NCI-H1105 (cell line): ENCODE measurements at places on chromosomes 2 and 18.

GRCh38 chr2:27024812-27025211 lies 8.0 kb upstream of the TMEM214 start:
- DNase-seq: no peak

GRCh38 chr18:44959013-44959412 lies 278.3 kb downstream of the SETBP1 start:
- no peak for DNase-seq

- no peak for DNase-seq
Measured at GRCh38 chr2:156619021-156619539, 182.9 kb downstream of the GPD2 start.

DNA sequence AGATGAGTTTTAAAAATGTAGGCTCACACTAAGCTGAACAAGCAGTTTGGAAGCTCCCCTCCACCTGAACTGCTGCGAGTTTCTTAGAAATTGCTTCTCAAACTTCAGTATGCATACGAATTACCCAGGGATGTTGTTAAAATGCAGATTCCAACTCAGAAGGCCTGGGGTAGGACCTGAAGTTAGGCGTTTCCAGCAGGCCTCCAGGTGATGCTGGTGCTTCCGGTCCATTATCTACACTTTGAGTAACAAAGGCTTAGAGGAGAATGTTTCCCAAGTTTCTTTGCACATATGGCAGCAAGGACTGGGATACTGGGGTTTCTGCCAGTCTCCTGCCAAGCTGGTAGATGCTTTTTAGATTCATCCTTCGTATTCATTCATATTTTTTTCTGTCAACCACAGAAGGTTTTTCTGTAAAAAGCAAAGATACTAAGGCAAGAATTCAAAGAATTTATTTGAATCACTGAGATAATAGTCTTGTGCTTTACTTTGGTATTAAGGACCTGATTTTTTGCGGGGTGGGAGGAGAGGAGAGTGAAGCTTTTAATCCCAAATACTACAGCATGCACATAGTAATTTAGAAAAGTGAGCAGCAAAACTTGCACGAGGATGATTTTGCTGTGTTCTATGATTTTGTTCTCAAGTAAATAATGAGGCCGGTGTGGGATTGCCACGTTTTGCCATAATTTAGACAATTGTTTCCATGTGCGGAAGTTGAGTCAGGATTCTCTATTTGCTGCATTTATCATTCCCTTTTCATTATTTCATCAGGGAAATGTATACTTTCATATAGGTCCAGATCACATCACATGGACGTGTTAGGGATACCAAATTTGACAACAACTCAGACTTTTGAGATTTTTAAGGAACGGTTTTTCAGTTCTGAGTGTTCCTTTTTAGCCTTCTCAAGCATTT lies 137.6 kb upstream of the SPATS2L start:
- no peak for DNase-seq

DNA sequence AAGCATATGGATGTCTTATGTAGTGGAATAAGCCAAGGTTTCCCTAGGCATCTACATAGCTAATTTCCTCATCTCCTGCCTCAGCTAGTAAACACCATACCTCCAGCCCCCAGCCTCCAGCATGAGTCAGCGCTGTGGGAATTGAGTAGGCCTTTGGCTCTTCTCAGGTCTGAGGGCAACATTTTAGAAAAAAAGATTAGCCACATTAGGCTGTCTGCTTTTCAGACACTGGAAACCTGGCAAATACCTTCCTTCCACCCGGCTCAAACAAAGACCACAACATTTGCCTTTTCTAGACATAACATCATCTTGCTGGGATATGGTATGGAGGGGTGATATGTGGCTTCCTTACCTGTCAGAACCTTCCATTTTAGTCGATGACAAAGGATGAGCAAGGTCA lies 6.1 kb upstream of the CCDC195 start:
- DNase-seq: no peak

DNA sequence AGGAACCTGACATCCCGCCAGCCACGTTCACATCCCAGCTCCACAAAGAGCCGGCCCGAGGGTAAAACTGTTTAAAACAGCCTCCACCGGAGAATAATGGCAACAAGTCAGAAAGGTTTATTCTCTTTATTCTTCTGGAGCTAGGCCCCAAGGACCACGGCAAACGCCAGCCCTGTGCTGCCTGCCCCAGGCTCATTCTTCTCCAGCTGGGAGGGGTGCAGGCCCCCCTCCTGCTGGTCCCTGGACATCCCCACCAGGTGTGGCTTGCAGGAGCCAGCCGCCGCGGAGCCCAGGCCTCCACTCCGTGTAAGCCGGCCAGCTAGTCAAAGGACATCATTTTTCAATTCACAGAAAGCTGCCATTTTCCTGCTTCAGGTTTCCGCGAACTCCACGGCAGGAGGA lies 65.8 kb upstream of the SALL3 start:
- no peak for DNase-seq

GRCh38 chr2:102397209-102397608 lies 25.8 kb upstream of the IL18RAP start:
- no peak for DNase-seq

GRCh38 chr18:47953471-47953931 lies 23.0 kb upstream of the SMAD2 start:
- no peak for DNase-seq

- DNase-seq: no peak
Measured at GRCh38 chr2:241821460-241822263, 12.7 kb downstream of the NEU4 start.

- DNase-seq: no peak
Measured at GRCh38 chr2:42250925-42251324, 81.8 kb downstream of the EML4 start.

GRCh38 chr2:196389670-196390069 lies 218.3 kb upstream of the STK17B start:
- DNase-seq: no peak

GRCh38 chr2:228023619-228024018 lies 152.2 kb downstream of the DAW1 start:
- DNase-seq: no peak

- no peak for DNase-seq
Measured at GRCh38 chr2:10826625-10827024, 14.0 kb upstream of the PDIA6 start.

DNA sequence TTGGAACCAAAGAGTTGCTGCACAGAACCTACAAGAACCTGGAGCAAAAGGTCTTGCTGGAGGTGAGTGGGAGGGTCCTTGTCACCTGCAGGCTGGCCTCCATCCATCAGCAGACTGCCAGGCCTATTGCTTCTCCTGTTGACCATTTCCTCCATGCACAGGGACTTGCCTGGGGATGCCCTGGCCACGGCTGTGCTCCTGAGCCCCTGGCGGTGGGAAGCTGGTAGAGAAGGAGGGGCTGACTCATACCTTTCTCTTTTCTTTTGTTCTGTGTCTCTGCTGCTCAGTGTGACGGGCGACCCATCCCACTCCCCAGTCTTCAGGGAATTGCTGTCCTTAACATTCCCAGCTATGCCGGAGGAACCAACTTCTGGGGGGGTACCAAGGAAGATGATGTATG lies 102.6 kb downstream of the DGKD start:
- DNase-seq: no peak

DNA sequence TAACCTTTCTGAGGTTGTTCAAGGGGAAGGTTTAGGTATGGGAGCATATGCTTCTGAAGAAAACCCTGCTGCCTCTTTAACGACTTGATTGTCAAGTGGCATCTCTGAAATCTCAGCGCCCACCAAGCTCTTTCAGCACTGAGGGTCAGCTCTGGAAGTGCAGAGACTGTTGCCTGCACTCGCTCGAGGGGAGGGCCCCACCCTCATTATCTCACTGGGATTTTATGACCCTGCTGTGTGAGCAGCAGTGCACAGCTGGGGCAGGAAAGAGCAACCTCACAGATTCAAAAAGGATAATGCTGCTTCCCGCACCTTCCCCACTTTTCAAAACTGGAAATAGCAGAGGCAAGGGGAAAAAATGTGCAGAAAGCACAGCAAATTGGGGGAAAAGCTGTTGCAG lies 56.9 kb upstream of the SPRED2 start:
- no peak for DNase-seq

GRCh38 chr2:232388324-232388891 lies 9.9 kb downstream of the ALPP start:
- DNase-seq: no peak

DNA sequence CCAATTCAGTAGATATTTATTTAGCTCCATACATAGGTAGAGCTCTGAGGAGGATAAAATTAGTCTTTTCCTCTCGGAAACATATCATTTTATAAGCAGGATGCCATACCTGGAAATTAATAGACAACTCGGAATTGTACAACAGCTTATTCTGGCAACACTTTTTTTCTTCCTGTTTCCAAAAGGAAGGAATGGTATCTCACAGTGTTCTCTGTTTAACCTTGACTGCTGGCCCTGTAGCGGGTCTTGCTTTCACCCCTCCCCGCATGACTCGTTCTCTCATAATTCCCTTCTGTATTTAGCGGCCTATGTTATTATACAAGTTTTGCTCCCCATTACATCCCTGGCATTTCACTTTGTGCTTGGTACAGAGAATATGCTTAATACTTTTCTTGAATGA lies 2.5 kb upstream of the KYNU start:
- no peak for DNase-seq

DNA sequence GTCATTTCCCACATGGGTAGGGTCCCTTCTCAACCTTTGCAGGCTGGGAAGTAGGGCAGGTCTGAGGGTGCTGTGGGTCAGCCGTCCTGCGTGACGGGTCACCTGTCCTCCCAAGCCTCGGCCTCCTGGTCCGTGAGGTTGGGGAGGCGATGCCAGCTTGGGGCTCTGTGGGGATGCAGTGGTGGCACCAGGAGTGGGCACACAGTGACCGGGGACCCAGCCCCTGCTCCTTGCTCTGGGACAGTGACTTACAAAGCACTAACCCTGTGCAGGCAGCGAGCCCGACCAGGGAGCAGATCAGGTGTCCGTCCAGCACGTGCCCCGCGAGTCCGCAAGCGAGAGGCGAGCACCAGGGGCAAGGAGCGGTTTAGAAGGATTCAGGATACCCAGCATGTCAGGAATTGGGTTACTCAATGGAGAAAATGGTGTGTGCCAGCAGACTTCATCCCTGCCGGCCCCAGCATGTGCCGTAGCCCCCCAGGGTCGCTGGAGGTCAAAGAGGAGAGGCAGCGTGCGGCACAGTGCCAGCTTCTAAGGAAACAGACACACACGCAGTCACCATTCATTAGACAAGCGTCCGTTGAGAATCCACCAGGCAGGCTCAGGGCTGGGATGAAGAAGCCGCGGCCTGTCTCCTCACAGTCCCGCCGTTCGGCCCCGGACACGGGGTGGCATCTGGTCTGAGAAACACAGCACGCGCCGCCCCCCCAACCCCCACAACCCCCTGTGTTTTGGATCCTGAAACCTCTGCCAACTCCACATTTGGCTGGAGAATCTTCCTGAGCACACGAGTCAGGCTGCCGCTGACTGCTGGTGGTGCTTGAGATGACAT lies 11.7 kb downstream of the COLEC11 start:
- DNase-seq: no peak

DNA sequence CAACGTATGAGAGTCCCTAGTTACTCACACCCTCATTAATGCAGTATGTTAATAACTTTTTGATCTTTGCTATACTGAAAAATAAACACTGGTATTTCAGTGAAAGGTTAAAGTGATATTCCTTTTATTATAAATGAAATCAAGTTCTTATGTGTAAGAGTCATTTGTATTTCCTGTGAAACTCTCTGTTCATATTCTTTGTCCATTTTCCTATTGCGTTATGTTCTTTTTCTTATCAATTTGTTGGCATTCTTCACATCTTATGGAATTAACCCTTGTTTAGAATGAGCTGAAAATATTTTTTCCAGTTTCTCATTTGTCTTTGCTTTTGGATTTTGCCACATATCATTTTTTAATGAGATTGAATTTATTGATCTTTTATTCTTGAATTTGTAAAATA lies 44.8 kb downstream of the NDUFAF7 start:
- no peak for DNase-seq

GRCh38 chr2:65361623-65362022 lies 70.8 kb downstream of the SPRED2 start:
- no peak for DNase-seq

GRCh38 chr18:58162127-58162526 lies 118.1 kb downstream of the NEDD4L start:
- DNase-seq: no peak

- no peak for DNase-seq
Measured at GRCh38 chr18:3120356-3120755, 99.4 kb downstream of the MYOM1 start.

GRCh38 chr2:28692411-28692810 lies 59.2 kb upstream of the PPP1CB start:
- no peak for DNase-seq

- DNase-seq: no peak
Measured at GRCh38 chr18:76955524-76956170, 133.3 kb downstream of the ZNF236 start.

GRCh38 chr2:169362118-169362893 lies at the start of gene LRP2:
LRP2 (minus strand) TSS chr2:169362534; CDS start chr2:169362399, 135 bp downstream.
- no peak for DNase-seq

GRCh38 chr18:44320619-44321460 lies 359.8 kb upstream of the SETBP1 start:
- DNase-seq: no peak

GRCh38 chr2:76187415-76187814 lies 476.7 kb upstream of the GCFC2 start:
- no peak for DNase-seq

DNA sequence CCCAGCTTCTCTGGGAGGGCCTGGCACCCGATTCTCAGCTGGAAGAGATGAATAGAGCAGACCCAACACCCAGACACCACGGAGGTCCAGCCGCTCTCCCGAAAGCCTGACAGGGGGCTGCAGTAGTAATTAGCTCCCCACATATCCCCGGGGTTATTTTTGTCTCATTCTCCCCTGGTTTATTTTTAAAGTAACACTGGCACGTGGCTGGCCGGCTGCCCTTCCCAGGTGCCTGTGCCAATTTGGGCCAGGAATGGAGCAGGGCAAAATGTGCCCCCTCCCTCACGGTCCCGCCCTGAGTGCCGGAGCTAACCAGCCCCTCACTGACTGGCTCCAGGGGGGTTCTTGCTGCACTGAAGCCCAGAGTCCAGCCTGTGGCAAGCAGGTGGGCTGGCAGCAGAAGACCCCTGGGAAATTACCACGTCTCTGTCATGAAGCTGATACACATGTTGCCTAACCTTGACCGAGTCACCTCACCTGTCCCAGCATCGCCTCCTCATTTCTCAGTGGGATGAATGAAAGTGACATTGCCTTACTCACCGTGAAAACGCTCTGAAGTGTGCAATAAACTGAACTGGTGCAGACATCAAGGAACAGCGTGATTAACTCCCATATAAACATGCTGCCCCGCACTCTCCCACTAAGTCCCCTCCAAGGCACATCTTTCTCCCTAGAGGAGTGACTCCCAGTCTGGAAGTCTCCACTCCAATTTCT lies 18.4 kb downstream of the KCNK3 start:
- DNase-seq: no peak

DNA sequence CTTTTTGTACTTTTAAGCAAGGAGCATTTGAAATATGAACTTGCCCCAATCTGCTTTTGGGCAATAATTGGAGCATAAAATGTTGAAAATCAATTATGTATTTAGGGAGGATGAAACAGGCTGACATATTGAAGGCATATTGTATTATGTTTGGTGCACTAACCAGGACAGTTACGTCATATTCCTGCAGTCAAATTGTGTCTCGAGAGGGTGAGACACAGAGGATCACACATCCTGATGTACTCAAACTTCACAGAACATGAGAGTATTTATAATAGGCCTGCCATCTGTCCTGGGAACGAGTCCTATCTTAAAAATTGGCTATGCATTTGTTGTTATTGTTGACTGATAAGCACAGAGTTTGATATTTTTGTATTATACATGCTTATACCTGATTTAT lies 44.7 kb downstream of the TANC1 start:
- DNase-seq: no peak

- no peak for DNase-seq
Measured at GRCh38 chr2:121545913-121546312, 15.2 kb downstream of the RNU4ATAC start.
